ENCODE measurements at places on chromosomes 6 and 20.

GRCh38 chr20:9363673-9364072, 150.7 kb upstream of the LAMP5 start:
- no peak for DNase-seq

DNA sequence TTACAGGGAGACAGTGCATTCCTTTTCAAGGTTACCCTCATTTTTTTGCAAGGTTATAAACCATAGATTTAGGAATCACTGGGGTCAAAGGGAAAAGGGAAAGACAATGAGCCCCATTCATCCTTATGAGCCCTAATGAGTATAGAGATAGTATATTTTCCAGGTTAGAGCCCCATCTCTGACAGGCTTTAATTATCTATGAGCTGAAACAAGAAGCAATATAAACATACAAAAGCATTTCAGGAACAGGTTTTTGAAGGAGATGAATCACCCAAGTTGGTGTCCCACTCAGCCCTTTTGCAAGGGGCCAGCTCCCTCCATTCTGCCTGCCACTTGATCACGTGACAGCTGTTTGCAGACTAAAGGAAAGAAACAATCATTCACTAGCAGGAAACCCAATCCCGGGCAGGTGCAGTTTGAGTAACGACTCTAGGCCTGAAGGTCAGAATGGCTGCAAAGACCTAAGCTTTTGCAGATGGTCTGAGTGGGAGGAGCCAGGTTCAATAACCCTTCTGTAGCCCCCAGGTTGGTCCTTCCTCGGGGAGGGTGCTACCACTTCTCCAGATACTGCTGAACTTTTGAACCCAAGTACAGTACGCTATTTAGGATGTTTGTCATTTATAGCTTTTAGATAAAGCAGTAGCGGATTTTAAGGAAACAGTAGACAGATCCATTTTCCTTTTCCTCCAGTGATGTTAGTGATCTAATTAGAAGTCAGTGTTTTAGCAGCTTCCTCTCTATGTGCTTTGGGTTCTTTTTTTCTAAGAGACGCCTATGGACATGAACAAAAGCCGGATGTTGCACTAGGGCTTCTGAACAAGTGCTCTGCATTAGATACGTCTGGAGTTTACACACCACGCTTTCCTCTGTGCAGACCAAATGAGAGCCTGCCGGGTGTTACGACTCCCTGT, 253.2 kb downstream of the SOX4 start:
- DNase-seq = no peak

DNA sequence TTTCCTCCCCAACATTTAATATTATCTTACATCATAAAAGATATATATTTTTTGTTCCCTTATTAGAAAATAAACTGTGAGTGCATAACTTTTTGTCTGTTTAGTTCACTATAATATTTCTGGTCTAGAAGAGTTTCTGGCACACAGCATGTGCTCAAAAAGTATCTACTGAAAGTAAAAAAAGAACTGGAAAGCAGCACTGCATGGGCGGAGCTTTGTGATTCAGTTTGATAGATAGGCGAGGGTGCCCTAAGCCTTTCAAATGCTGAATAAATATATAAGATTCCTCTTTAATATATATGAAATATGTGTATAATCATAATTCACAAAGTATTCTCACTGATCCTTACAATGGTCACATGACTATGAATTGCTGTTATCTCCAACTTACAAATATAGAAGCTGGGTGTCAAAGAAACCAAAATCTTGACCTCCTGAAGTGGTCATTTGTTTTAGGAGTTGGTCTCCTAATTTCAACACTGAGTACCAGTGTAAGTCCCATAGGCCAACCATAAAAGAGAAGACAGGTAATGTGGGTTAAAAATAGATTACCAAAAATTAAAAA, 50.8 kb downstream of the OR2B2 start:
- DNase-seq = no peak

DNA sequence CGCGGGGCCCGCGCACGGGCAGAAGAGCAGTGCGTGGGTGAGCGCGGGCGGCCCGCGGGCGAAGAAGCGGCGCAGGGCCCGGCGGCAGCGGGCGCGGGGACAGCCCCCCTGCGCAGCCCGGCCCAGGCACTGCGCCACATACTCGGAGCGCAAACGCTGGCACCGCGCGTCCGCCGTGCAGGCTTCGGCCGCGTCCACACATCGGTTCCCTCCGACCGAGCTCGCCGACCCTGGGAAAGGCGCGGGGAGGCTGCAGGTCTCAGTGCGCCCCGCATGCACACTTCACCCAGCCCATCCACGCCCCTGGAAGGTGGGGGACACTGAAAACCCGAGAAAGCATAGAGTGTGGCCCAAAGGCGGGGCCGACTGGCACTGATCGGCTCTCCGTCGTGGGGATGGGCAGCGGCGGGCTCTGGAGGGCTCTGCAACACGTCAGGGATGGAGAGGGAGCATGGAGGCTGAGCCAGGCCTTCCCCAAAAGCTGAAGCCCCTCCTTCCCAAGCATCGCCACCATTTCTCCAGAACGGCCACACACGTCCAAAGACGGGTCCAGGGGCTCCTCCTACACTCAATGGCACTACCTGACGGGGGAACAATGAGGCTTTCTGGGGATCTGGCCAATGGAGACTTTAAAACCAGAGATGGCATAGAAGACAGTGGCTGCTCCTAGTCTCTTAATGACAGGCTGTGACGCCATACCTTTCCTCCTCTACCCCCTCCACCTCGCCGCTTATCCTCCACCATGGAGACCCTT, 2.0 kb downstream of the GFRA4 start:
- no peak for DNase-seq

GRCh38 chr20:11776687-11777086, 141.0 kb upstream of the BTBD3 start:
- no peak for DNase-seq

- DNase-seq = no peak
Measured at GRCh38 chr20:40999841-41000240, 28.8 kb upstream of the TOP1 start.

DNA sequence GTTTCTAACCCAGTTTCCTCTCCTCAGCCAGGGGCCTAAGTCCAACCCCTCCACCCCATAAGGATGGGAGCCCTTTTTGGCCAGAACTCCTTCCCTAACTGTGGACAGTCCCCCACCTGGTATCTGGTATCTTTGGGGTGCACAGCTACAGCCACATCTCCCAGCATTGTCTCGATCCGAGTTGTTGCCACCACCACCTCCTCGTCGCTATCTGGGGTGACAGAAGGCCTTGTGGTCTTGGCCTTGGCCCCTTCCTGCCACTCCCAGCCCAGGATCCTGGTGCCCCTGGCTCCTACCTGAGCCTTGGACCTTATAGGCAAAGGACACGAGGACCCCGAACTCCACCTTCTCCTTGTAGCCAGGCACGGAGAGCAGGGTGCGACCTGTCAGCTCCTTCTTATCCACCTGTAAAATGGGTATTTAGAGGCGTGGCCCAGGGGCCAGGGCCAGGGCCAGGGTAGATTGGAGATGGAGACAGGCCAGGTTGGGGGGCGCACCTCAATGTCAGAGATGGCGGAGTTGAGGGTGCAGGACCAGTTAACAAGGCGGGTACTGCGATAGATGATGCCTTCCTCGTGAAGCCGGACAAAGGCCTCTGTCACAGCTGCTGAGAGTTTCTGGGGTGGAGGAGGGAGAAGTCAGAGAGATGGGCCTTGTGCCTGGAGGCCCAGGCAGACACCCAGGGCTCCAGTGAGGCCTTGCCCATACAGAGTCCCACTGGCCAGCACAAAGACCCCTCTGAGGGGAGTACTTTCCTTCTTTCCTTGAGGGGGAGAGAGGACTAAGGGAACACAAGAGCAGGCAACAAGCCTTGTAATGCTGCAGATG, 7.2 kb upstream of the VWA7 start:
- DNase-seq = no peak

Data from heart left ventricle (tissue), 16 donors.